GM23248 (cell line): ENCODE measurements at places on chromosomes 11 and 22.
A peak's percentile ranks its signal among the peaks of the same experiment; 100 is the strongest.

DNA sequence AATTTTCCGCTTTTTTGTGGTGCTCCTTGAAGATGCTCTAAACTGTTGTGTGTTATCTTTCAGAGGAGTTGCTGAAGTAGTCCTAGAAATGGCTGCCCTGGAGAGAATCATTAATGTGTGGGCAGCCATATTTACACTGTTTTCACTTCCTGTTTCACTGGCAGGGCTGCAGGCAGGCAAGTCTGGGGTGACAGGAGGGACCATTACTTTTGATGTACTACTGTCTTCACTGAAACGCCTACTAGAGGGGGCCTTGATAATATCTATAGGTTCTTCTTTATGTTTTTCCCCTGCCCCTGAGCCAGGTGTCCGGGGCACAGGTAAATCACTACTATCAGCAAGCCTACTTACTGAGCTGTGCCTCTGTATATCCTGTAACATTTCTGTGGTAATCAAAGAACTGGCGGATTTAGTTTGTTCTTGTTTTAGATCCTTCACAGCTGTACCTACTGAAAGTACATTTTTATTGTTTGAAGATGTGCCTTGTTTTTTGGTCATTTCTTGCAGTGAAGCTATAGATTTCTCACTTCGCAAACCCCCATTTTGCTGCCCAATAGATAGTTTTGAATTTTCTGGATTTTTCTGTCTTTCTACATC, 39.7 kb downstream of the ACAT1 start:
- no peak for DNase-seq

- no peak for DNase-seq
These were observed 18.6 kb upstream of the FGF3 start for GRCh38 chr11:69837791-69838190.

- peak; percentile 39 for DNase-seq
These were observed 603 bp downstream of the ESRRA start for GRCh38 chr11:64305691-64306562.

- DNase-seq = no peak
These were observed 34.3 kb downstream of the CYB5R2 start for GRCh38 chr11:7638710-7639642.

DNA sequence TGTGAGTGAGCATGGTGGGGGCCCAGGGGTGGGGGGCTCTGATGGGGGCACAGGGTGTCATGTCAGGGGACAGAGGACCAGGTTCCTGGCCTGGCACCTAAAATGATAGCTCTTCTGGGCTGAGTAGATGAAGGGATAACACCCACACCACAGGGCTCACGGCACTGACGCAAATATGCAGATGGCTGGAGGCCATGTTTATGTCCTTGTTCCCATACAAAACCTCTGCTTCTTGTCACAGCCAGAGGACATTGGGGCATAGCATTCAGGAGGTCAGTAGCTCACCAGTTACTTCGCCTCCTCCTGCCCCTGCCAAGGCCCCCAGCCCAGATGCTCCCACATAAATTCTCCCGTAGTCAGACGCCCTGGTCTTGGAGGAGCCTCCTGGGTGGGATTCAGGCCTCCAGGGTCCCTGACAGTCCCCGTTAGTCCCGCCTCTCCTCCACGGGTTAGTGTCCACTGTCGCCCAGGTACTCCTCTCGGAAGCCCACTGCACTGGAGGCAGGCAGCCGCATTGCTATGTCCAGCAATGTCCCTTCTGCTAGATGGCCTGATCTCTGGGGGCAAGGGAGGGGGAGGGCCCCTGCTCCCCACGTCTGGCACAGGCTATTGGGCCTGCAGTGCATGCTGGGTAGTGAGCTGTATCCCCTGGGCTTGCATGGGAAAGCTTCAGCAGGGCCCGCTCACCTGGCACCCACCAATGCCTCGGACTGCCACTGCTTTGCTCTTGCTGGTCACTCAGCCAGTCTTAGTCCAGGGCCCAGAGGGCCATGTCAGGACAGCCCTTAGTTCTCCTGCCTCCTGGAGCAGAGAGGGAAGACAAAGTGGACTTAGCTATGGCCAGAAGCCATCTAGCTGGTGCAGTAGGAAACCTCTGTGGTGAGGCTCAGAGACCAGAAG, 75.6 kb upstream of the MYOD1 start:
- no peak for DNase-seq

DNA sequence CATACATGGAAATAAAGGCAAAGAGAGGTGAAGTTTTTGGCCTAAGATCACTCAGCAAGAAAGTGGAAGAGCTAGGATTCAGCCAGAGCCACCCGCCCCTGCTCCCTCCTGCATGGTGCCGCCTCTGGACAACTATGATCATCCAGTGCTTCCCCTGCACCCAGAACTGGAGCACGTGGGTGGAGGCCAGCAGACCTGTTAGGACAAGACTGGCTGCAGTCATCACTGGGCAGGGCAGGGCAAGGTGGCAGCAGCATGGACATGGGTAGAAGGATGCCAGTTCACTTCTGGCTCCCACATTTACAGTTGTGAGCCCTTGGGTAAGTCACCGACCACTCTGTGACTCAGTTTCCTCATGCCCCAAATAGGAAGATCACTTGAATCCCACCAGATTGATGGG, 131.0 kb downstream of the FBXO7 start:
- no peak for DNase-seq

DNA sequence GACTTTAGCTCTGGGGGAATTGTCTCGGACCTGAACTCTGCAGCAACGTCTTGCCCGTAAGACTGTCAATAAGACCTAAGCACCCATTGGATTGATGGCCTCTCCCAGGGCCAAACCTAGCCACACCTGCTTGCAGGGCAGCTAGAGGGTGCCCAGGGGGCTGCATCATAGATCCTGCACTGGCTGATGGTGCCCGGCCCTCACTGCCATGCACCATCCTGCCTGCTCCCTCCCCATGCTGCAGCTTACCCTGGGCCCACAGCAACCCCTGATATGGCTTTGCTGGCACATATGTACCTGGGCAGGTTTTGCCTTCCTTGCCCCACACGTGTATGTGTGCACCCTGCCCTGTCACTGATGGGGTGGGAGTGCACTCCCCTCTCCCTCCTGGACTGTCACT, 8.9 kb upstream of the BBOX1 start:
- DNase-seq = no peak

DNA sequence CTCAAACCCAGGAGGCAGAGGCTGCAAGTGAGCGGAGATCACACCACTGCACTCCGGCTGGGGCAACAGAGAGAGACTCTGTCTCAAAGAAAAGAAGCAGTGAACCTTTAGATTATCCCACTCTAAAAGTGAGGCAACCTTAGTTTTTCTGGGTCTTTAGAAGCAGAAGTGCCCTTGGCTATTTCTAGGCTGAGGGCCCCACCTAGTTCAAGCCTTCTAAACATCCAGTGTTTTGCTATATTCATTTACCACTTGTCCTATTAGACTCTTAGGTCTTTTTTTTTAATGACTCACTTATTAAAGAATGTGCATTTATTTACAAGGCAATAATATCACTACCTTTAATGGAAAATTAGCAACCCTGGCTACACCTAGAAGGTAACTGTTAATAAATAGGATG, 16.7 kb upstream of the EHF start:
- no peak for DNase-seq

DNA sequence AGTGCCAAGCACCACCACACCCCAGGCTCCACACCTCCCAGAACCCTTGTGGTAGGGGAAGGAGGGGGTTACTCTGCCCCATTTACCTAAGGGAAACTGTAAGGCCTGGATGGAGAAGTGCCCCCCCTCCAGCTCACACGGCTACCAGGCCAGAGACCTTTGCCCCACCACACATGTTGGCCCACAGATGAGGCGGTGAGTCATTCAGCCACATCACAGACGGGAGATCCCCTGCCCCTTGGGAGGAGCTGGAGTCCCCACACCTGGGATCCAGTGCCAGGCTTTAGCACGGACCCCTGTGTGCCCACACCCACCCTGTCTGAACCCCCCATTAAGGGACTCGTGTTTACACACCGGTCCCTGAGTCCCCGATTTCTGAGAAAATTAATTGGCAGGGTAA, 24.9 kb downstream of the CDKN1C start:
- peak; percentile 29 for DNase-seq

- DNase-seq = peak; percentile 94
These were observed 19.7 kb upstream of the MYRF start for GRCh38 chr11:61732705-61733104.

DNA sequence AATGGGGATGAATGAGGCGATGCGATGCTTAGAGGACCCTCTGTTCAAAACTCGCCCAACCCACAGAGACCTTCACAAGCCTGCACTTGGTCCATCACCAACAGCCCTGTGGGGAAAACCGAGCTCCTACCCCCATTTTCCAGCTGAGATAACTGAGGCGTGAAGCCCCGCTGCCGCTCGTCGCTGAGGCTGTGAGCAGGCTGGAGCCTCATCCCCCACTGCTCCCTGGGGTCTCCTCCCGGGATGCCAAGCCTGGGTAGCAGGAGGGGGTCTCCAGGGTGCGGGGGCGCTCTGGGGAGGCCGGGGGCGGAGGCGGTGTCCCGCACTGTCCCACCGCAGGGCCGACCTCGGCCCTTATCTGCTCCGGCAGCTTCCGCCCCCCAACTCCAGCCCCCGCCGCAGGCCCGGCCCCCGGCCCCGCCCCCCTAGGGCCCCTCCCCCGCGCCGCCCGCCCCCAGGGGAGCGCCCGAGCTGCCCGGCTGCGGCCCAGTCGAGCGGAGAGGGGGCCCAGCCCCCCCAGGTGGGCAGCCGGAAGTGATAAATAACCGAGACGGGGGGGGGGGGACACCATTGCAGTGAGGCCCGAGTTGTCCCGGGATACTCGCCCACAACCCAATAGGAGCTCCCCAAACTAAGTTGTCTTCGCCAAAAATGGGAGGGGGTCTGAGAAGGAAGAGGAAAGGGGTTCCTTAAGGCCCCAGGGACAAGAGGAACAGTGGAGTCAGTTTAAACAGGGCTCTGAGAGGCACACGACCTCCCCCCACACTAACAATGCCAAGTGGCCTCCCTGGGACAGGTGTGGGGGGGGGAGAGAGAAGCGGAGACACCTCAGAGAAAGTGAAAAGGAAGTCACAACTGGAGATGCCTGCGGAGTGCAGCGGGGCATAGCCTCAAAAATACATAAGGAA, 8.3 kb upstream of the SLC39A13 start:
- no peak for DNase-seq

- DNase-seq = no peak
These were observed 81.8 kb upstream of the SHANK2 start for GRCh38 chr11:71334191-71334590.

GRCh38 chr22:36409911-36410756, 22.4 kb upstream of the MYH9 start:
- DNase-seq = no peak

DNA sequence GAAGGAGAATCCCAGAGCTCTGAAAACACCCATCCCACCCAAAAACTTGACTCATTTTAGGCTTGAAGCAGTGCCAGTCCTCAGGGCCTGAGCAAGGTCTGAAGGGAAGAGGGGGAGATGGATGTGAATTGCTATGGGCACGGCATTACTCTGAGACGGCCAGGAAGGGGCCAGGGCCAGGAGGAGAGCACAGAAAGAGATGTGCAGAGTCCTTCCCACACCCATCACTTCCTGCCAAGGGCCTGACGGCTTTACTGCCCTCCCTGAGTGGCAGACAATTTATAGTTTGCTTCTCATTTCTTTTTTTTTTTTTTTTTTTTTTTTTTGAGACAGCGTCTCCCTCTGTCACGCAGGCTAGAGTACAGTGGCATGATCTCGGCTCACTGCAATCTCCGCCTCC, 22.5 kb downstream of the TAB1 start:
- no peak for DNase-seq

GRCh38 chr22:38162881-38163843, 18.5 kb downstream of the PLA2G6 start:
- DNase-seq = no peak
